ENCODE measurements at places on chromosomes 13 and 19.

- DNase-seq: no peak
These were observed 205.4 kb downstream of the PDS5B start for GRCh38 chr13:32791545-32792172.

DNA sequence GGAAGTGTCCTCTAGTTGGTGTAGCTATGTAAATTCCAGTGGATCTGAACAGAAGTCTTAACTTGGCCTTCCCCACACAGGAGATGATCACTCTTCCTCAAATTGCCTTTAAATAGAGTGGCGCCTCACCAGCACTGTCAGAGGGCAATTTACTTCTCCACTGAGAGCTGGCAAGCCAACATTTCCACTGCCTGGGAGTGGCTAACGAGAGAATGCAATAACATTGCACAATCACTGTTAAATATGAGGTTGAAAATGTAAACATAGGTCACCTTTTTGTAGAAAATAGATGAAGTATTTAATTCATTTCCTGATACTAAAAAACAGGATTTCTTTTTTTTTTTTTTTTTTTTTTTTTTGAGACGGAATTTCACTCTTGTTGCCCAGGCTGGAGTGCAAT lies 55.4 kb upstream of the UBL3 start:
- no peak for DNase-seq

GRCh38 chr13:44974056-44974793 lies 15.0 kb downstream of the NUFIP1 start:
- DNase-seq: no peak

DNA sequence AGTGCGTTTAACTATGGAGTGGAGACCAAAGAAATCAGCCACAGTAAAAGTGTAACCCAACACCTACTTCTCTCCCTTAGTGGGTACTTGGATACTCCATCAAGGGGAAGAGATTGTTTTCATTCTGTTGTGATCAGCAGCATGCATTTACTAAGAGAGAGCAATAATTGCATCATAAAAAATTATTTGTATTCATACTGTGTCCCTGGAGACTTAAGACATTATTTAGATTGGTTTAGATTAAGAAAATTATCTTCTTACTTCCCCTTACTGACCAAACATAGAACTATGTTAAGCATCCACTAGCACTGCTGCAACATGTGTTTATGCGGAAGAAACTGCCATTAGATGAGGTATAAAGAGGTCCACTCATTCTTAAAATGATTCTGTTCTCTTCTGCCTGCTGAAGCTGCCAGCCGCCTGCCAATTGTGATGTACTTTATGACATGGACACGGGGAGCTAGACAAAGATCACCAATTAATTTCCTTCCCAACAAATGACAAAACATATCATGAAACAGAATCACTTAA lies 738.5 kb downstream of the DIAPH3 start:
- no peak for DNase-seq

- DNase-seq: no peak
These were observed 7.3 kb downstream of the TMEM147 start for GRCh38 chr19:35552534-35553384.

DNA sequence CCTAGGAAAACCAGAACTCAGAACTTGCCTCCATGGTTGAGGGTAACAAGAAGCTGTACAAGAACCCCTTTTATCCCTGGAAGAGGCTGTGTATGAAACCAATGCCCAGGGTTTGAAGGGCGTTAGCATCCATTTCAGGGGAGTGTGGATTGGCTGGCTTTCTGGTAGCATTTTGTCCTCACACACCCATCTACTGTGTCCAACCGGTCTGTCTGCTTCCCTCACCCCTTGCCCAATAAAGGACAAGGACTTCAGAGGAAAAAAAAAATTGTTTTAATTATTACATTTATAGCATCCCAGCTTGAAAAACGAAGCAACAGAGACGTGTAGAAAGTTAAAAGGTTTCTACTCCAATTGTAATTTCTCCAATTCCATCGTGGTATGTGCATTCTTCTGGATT lies 2.7 kb upstream of the CYP4F8 start:
- DNase-seq: no peak

- no peak for DNase-seq
These were observed 5.5 kb upstream of the ADAMTS10 start for GRCh38 chr19:8615813-8616596.

DNA sequence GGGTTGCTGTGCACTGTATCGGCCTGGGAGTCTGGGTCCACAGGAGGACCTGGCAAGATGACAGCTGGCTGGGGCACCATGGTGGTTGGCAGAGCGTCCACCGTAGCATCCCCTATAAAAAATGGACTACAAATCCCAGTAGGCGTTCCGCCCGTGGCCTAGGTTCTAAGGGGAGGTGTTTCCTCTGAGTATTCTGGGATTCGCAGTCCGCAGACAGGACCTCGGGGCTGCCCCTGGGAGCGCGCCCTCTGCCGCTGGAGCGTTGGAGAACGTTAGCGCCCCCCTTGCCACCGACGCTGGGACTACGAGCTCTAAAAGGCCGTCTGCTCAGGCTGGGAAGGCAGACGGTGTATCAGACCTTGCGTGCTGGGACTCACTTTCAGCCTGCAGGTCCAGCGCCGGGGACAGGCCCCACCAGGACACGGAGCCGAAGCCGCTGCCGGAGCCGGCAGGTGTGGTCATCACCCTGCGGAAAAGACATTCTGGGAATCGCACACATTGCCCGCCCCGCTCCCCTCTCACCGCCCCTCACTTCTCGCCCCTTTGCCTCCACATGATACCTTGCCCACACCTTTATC lies 372 bp downstream of the DNAAF3 start:
- DNase-seq: peak; percentile 61

DNA sequence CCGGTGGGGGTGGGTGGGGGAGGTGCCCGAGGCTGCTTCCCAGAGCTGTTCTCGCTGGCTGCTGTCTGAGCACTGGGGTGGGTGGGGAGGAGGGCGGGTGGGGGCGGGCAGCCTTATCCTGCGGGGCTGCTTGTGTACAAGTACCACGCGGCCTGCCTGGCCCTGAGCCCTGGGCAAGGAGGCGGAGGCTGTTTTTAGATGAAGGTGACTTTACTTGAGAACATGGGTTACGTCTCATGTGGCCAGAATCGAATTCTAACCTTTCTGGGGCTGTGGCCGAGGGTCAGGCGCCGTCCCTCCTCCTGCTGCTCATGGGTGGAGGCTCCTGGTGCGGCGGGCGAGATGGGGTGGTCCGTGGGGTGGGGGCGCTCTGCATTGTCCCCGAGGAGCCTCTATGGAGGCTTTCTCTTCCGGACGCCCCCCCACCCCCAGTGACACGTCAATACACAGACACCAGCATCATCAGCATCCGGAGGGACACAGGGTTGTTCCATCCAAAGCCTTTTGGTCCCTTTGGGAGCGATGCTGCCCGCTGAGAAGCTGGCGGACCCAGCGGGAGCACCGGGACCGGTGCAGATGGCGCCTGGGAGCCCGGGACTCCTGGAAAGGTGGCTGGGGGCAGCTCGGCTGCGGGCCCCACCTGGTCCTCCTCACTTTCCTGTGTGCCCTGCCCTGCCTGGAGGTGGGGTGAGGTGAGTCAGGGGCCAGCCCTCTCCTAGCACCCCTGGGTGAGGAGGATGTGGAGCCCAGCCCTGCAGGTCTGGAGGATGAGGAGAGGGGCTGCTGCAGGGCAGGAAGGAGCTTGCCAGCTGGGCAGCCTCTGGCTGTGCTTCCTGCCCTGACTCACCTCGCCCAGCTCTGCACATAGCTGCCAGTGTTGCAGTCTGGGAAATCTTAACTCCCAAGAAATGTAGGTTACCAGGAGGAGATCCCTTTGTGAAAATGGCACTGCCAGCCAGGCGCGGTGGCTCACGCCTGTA lies 3.4 kb downstream of the BSG start:
- peak; percentile 57 for DNase-seq

- DNase-seq: no peak
These were observed 87.8 kb downstream of the RAP2A start for GRCh38 chr13:97521726-97522125.

- no peak for DNase-seq
These were observed 19.1 kb downstream of the TEX29 start for GRCh38 chr13:111339366-111340143.

GRCh38 chr13:71644579-71644978 lies 222.4 kb downstream of the DACH1 start:
- DNase-seq: no peak

DNA sequence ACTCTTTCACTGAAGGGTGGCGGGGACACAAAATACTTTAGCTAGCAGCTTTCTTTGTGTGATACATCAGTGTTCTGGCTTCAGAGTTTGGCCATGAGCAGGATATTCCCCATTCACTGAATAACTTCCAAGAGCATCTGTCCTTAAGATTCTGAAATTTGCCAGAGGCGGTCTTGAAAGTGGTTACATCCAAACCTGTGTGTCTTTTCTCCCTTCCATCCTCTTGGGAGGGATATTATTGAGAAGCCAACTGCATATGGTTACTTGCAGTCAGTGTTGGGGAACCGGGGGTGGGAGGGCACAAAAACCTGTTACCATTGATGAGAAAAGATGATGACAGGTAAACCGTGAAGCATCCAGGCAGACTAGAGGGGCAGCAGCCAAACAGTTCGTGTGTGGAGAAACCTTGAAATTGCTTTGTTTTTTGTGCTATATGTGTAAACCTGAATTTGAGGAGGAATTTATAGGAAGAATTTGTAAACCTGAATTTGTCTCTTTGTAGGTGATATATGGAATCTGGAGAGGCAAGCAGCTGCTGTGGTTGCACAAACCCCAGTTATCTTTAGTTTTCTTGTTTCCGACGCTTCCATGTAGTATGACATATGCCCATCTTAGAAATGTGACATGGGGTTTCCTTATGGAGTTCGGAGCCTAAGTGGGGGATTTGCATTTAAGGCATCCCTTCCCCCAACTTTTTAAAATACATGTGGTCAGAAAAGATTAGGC lies 104.8 kb downstream of the WDFY2 start:
- DNase-seq: no peak

DNA sequence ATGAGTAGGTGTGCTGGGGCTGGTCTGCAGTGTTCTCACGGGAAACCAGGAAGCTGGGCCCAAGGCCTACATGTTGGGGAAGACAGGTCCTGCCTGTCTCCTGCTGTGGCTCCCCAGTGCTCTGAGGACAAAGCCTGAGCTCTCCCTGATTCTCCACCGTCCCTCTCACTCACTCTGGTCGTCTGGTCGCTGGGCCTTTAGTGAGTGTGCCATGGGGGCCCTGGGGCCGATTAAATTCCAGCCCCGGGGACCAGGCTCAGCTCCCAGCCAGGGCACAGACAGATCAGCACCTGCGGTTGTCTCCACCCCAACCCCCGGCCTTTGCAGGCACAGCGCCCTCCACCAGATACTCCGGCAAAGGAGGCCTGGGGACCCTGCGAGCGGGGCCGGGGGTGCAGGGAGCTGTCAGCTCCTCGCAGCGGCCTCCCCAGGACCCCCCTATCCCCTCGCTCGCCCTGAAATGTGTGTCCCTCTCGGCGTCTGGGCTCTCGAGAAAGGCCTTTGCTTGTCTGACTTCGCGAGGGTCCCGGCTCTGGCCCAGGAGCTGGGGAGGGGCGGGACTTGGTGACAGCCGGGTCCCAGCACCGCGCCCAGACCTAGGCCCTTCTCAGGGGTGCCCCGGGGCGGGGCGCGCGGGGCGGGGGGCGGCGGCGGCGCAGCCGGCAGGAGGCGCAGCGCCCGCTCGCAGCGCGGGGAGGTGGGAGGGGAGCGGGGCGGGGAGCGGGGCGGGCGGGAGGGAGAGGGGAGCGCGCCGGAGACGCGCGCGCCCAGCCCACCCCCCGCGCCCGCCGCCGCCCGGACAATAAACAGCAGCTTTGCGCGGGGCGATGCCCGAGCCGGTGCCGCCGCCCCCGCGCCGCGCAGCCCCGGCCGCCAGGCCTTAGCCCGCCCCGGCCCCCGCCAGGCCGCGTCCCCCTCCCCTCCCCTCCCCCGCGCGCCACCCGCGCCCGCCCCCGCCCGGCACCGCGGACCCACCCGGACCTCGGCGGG lies at the start of gene PALM:
Gene PALM, plus strand, starts transcription at position 782 of the 990 bp plus-strand sequence. CDS start 212 bp downstream, outside the sequence.
- DNase-seq: no peak

DNA sequence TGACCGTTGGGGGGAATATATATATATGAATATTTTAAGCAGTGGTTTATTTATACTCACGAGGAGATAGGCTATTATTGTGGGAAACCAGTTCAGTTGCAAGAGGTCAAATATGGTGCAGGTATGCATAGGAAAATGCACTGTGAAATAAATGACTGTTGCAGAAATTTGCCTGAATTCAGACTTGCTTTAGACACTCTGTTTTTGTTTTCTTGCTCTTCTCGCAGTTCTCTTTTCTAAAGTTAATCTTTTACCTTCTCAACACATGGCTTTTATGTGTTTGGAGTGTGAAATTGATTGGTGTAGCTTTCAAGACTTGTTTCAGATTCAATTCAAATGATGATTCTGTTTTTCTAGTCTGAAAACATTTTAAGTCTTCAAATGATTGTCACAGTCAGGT lies 109.7 kb downstream of the LRCH1 start:
- DNase-seq: no peak

- DNase-seq: no peak
These were observed 18.0 kb downstream of the ZNF574 start for GRCh38 chr19:42093926-42094325.

DNA sequence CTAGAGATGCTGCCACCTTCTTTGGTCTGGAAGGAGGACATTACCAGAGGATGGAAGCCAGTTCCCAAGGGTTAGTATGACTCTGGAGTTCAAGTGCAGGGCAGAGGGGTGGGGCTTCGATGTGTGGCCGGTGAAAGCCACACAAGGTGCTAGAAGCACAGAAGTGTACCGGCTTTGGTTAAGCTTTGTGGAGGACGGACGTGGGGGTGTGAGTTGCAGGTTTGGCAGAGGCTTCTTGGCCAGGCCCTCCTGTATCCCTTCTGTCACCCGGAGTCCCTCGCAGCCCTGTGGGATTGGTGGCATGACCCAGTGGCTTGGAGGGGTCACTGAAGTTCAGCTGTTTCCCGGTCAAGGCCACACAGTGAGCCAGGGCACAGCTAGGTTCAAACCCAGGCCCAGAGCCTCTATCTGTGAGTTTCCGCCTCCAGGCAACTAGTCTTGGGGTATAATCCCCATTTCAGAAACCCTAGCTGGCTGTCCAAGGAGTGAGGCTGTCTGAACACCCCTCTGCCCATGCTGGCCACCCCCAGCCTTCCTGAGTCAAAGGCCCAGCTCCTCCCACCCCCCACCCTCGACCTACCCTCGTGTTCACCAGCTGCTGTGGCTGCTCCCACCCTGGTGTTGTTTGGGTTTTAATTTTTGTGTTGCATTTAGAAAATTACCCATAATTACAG lies 4.6 kb upstream of the SSBP4 start:
- no peak for DNase-seq

DNA sequence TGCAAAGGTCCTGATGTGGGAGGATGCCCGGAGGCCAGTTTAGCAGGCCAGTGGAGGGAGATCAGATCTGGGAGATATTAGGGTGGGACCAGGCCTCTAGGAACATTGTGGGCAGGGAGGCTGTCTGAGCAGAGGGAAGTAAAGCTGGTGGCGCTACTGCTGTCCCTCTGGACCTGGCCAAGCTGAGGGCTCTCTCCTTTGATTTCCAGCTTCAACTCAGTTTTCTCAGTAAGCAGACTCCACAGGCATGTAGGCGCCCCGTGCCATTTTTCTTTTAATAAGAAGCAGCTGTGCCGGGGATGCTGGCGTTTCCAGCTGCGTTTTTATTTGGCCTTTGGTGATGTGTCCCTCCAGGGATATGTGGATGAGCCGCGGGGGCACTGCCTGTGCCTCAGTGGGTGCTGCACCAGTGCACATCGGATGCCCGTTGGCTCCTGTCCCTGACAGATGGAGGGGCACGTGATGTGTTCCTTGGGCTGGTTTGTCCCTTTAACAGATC lies 6.7 kb downstream of the DNM2 start:
- DNase-seq: no peak

GRCh38 chr13:67445436-67445835 lies 215.3 kb upstream of the PCDH9 start:
- no peak for DNase-seq

GRCh38 chr13:34040863-34041262 lies 222.9 kb downstream of the RFC3 start:
- DNase-seq: no peak
